NCI-H2171 treated with DMSO at 0.1 percent for 48 hours (cell line): ENCODE measurements at places on chromosomes 7 and 10.

- DNase-seq = no peak
Measured at GRCh38 chr7:15972862-15973275, 286.4 kb upstream of the MEOX2 start.

DNA sequence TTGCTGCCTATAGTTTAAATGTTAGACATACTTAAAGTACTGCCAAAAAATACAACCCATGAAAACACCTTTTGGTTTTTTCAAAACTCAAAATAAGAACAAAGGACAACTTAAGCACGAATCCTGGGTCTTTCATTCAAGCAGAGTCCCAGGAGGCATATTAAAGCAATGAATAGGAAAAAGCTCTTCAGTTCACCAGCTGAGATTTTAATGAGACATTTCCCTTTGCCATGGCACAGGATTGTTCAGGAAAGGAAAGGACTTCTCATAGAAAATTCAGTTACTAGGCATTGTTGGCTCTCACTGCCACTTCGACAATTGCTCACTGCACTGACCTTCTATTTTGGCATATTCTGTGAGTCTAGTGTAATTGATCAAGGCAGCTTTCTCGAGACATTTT is 133.5 kb upstream of the FEZF1 start:
- peak; percentile 72 for DNase-seq

GRCh38 chr10:129951101-129951969 is 12.7 kb downstream of the EBF3 start:
- no peak for DNase-seq

- no peak for DNase-seq
Measured at GRCh38 chr10:95558593-95559320, 2.4 kb downstream of the SORBS1 start.

- DNase-seq = no peak
Measured at GRCh38 chr7:153829525-153829924, 222.7 kb upstream of the DPP6 start.

DNA sequence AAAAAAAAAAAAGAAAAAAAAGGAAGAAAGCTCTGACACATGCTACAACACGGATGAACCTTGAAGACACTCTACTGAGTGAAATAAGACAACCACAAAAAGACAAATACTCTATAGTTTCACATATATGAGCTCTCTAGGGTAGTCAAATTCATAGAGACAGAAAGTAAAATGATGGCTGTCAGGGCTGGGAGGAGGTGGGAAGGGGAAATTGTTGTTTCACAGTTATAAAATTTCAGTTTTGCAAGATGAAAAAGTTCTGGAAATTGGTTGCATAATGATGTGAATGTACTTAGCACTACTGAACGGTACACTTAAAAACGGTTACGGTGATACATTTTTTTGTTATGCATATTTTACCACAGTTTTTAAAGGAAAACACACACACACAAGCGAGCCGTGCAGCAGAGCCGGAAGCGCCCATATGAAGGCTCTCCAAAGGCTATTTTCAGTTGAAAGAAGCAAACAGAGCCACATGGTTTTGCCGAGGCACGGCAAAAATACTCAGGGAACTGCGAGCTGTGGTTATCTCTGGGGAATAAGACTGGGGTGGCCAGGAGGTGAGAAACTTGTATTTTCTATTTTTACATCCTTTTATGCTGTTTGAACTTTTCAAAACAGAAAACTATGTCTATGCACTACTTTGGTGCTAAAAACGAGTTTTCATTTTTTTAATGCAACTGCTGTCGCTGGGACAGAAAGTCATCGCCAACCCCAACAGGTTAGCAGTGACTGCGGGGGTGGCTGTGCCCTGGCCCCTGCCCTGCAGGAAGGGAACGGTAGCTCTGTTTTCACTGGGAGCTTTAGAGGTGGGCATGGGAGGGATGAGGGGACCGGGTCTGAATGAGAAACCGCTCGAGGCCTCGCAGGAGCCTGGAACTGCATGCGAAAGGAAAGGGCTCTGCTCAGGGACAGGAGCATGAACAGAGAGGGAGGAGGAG is 132.9 kb downstream of the OAT start:
- no peak for DNase-seq

DNA sequence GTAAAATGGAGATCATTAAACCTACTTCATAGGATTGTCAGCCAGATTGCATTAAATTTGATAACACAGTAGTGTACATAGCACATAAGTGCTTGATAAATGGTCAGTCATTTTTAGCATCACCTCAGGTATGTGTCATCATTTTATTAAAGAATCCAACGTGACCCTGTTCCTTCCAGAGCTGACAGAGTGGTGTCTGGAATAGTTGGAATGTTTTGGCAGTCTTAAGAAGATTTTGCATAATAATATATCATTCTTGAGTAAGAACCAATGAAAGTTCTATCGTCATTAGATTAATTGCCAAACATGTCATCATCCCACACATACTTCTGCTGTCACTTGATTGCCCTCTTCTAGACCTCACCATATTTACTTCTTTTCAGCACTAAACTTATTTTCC is 451.4 kb upstream of the POM121L12 start:
- DNase-seq = no peak

- peak; percentile 87 for DNase-seq
Measured at GRCh38 chr10:76113952-76114351, 682.5 kb downstream of the LRMDA start.

- no peak for DNase-seq
Measured at GRCh38 chr7:30757342-30757692, 5.4 kb downstream of the INMT start.

- DNase-seq = no peak
Measured at GRCh38 chr7:154937837-154938236, 65.1 kb downstream of the PAXIP1 start.

DNA sequence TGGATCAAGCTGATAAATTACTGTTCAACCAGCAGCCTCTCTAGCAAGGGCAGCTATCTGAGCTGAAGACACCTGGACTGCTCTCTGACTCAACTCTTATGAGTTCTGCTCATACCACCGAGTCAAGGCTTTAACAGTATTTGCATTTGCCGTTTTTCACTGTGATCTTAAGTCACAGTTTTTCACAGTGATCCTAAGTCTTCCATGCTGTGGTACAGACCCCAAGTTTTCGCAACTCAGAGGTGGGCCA is 31.3 kb downstream of the PIP4K2A start:
- no peak for DNase-seq

GRCh38 chr10:131858583-131859340 is 42.0 kb upstream of the PPP2R2D start:
- no peak for DNase-seq

DNA sequence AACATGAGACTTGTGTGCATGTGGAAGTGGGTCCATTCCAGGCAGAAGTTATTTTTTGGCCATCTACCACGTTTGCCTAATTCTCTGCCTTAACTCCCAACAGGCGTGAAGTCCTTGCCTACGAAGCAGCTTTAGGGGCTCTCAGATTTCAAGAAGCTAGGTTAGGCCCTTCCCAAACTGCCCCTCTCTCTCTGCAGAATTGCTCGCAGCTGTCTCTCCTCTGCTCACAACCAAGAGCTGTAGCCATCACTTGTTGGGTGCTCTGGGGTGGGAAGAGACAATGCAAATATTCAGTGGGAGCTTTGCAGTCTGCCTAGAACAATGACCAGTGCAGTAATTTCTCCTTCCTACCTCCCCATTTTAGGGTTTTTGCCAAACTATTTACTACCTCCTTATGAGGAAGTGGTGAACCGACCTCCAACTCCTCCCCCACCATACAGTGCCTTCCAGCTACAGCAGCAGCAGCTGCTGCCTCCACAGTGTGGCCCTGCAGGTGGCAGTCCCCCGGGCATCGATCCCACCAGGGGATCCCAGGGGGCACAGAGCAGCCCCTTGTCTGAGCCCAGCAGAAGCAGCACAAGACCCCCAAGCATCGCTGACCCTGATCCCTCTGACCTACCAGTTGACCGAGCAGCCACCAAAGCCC is 24.9 kb downstream of the CYP17A1 start:
- DNase-seq = no peak

DNA sequence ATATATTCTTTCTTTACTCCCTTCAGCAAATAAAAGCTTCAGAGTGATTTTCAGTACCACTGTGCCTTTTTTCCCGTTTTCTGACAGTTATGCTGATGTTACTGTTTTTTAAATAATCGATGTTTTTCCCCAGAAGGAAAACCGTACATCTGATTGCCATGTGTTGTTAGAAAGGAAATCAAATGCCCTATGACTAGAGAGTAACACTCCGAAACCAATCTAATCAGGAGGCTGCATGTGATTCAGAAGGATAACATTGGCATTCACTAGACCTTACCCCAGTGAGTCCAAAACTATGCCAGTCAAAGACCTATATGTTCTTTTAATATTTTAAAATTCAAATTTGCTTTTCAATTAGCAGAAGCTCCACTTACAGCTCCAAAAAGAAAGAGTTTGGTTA is 116.3 kb downstream of the TMEM26 start:
- DNase-seq = no peak
